ENCODE measurements at places on chromosomes 12 and 14. TPM values are rescaled to one million over a fixed set of nuclear protein-coding genes. Genes with fewer than 3 reads are reported as not detected.

DNA sequence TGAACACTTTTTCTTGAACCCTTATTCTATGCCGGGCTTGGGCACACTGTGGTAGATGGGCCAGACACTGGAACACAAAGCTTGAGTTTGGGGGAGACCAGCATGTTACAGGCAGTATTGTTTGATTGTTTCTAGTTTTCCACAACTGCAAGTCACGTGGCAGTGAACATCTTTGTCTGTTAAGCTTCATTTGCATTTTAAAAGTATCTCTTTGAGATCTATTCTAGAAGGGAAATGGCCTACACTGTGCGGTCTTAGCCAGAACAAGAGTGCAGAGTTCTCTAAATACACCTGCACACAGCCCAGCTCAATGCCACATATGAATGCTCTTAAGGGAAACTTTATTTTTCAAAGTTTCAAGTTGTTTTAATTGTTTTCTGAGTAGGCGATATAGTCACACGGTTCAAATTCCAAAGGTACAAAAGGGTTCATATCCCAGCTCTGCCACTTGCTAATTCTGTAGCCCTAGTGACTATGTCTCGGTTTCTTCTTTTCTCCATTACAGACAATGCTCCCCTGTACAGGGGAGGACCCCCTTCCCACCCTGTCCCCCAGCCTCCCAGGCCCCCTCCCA, 24.9 kb downstream of the RIN3 start:
- H3K4me3 ChIP-seq: no peak overlapping the region
- no peaks in the 10 kb centered on the region for H3K36me3 ChIP-seq
- no peak overlapping the region for H3K27ac ChIP-seq
- H3K4me1 ChIP-seq: peaks cover 20% of the 10 kb centered on the region
- no peaks in the 10 kb centered on the region for H3K27me3 ChIP-seq

DNA sequence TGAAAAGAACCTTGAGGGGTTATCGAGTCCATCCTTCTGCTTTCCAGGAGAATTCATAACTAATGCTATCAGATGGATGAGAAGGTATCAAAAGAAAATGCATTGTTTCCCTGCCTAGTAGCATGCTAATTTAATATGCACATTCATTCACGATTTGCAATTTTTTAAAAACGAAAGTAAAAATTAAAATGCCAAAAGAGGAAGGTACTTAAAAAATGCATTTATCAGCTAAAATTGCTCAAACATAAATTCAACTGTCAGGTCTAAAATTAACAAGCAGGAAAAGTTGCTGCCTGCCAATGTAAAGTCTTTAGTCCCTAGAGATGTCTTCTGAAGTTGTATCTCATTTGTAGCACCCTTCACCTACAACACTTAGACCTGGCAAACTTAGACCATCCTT, 7.9 kb downstream of the ATF7 start:
- H3K27me3 ChIP-seq: no peaks in the 10 kb centered on the region
- H3K36me3 ChIP-seq: no peaks in the 10 kb centered on the region
- peaks cover 14% of the 10 kb centered on the region for H3K4me1 ChIP-seq
- no peak for DNase-seq
- no peak overlapping the region for H3K4me3 ChIP-seq

DNA sequence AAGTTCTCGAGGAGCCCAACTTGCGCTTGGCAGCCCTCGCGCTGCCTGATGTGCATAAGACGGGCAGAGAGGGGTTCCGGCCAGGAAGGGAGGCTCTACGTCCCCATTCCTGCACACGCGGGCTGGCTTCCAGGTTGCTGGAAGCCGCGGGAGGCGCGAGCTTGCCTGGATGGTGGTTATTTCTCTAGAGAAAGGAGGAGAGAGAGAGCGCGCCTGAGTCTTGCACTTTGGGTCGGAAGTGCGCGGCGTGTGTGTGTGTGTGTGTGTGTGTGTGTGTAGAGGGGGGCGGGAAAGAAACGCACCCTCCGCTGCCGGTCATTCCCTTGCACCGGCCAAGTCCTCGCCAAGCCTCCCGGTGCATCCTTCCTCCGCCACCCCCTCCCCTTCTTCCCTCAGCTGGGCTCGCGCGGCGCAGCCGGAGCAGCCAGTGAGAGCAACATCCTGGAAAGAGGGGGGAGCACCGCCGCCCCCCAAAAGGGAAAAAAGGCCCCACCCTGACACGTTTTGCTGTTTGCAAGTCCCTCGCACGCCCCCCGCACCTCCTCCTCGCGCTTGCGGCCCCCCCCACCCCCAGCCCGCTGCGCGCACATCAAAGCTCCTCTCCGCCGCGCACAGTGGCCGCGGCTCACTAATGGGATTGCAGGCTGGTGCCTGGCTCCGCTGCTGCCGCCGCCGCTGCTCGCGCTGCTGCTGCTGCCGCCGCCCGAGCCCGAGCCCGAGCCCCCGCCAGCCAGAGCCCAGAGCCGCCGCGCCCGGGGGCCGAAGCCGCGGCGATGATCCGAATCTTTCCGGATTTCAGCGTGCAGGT, 4.4 kb upstream of the NPAS3 start:
- no peaks in the 10 kb centered on the region for H3K4me1 ChIP-seq
- no peak overlapping the region for H3K4me3 ChIP-seq
- no peak overlapping the region for H3K27ac ChIP-seq

DNA sequence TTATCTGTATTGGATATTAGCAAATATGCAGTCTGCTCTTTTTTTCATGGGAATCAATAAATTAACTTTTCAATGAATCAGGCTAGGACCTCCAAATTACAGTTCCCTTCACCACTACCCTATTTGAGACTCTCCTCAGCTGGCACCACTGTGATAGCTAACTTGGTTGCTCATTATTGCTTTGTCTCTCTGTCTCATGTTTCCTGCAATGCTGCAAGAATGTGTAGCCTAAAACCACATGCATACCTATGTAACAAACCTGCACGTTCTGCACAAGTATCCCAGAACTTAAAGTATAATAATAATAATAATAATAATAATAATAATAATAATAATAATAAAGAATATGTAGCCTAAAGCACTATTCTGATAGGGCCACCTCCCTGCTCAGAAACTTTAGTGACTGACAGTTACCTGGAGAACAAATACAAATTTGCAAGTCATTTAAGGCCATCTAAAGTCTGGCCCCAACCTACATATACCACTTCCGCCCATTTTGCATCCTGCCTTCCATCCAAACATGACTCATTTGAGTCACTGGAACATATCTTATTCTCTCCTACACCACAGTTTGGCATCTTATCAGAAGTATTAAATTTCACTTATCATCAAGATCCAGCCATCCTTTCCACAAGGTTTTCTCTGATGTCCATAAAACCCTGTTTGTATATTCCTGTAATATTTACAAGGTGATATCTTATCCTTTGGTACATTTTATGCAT, 215.1 kb downstream of the LRRK2 start:
- H3K4me1 ChIP-seq: peaks cover 6% of the 10 kb centered on the region
- no peak overlapping the region for H3K4me3 ChIP-seq
- no peak overlapping the region for H3K27ac ChIP-seq
- H3K27me3 ChIP-seq: no peaks in the 10 kb centered on the region

The TMEM117 gene
- 4.9 TPM for polyA plus RNA-seq

GRCh38 chr12:49929581-49929980, 21.0 kb upstream of the AQP2 start:
- H3K27ac ChIP-seq: no peak overlapping the region
- DNase-seq: no peak
- no peaks in the 10 kb centered on the region for H3K36me3 ChIP-seq

DNA sequence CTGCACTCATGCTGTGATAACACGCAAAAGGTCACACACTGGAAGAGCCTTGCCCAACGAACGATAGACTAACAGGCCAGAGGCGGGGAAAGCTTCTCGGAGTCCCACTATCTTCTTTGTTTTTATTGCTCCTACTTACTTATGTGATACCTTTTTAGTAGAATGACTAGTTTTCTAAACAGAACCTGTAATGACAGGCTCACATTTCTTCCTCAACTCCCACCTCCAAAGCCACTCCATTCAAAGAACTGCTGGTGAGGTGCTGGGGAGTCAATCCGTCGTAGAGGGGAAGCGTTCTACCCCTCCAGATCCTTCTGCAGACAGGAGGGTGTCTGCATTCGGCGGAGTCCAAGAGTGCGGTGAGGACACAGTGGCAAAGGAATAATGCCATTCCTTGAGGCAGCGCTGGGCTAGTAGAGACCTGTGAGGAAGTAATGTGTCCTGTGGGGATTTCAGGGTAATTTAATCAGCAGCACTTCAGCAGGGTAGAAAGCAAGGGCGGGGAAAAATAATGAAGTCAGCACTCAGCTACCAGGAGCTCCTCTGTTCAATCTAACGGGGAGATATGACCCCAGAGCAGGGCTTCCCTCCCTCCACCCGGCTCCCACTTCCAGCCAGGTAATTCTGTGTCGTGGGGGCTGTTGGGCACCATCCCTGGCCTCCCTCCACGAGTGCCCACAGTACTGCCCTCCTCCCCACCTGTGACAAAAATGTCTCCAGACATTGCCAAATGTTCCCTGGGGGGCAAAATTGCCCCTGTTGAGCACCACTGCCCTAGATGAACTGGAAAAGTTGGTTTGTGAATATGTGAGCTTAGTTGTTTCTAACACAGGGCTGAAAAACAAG, 25.2 kb downstream of the SPRING1 start:
- peak; percentile 21 for DNase-seq
- peaks cover 18% of the 10 kb centered on the region for H3K4me1 ChIP-seq
- H3K27ac ChIP-seq: no peak overlapping the region
- peaks cover 15% of the 10 kb centered on the region for H3K27me3 ChIP-seq
- H3K4me3 ChIP-seq: no peak overlapping the region

- DNase-seq: peak; percentile 48
- H3K4me1 ChIP-seq: peaks cover 31% of the 10 kb centered on the region
- H3K4me3 ChIP-seq: no peak overlapping the region
- H3K27ac ChIP-seq: peak overlapping the region; percentile 70
These were observed 10.2 kb downstream of the ARHGDIB start for GRCh38 chr12:14950982-14951746.

The AGAP2 gene
- 0.13 TPM for polyA plus RNA-seq

DNA sequence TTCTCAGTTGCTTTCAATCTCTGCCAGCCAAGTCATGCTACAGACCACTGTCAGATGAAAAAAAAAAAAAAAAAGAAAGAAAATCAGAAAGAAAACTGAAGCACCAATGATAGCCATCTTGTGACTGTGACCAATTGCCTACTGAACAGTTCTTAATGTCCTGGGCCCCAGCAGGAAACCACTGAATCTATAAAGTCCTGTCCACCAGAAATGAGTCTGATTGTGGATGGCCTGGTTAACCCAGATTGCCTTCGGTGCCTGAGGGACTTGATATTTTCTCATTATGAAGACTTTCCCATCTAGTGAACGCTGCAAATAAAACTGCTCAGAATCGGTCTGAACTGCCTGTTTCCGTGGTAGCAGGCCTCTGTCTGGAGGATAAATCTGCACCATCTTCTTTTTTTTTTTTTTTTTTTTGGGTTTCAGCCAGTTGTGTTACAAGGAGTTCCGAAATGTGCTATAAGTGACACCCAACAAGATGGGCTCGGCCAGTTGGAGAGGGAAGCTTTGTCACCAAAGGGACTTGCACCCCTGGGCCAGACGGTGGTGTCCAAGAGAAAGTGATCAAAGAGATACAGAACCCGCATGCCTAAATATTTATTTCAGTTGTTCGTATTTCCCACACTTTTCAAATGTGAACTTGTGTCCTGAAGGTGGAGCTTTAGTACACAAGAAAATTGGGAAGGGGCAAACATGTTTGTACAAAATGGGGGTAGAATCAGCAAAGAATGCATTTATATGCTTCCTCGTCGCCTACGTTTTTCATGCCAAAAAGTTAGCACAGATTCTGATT, 3.0 kb upstream of the PLXNC1 start:
- H3K27me3 ChIP-seq: peaks cover 54% of the 10 kb centered on the region
- no peaks in the 10 kb centered on the region for H3K4me1 ChIP-seq
- H3K27ac ChIP-seq: no peak overlapping the region
- H3K4me3 ChIP-seq: no peak overlapping the region
- H3K36me3 ChIP-seq: no peaks in the 10 kb centered on the region

The TMEM121 gene
- polyA plus RNA-seq: 0.31 TPM

DNA sequence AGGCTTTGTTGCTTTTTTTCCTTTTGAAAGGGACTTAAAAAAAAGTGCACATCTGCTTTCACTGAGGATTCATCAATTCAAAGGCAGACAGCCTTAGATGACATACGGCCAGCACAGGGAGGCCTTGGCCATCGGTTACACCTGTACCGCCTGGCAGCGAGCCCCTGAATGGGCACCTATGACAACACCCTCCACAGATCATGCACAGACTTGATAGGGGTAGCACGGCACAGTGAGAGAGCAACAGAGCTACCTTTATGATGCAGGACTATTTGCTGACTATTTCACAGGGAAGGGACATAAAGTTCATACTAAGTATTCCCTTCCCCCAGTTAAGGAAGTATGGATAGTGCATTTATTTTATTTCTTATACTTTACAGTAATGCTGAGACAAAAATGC, 137.9 kb upstream of the ARID2 start:
- H3K4me3 ChIP-seq: no peak overlapping the region
- H3K4me1 ChIP-seq: no peaks in the 10 kb centered on the region
- H3K36me3 ChIP-seq: no peaks in the 10 kb centered on the region
- H3K27me3 ChIP-seq: no peaks in the 10 kb centered on the region
- no peak overlapping the region for H3K27ac ChIP-seq

DNA sequence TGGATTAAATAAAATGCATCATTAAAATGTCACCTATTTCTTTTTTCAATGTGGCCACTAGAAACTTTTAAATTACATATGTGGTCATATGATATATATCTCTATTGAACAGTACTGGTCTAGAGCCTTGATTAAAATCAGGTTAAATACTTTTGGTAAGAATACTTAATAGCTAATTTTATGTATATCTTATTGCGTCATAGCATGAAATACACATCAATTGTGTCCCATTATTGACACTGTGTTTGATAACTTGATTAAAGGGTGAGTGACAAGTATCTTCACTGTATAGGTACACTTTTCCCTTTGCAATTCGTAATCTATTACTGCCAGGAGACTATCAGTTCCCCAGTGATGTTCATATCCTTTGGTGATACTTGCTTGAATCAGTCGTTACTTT, 4.4 kb upstream of the HELB start:
- H3K4me1 ChIP-seq: no peaks in the 10 kb centered on the region
- no peak overlapping the region for H3K27ac ChIP-seq
- DNase-seq: no peak
- no peaks in the 10 kb centered on the region for H3K36me3 ChIP-seq
- H3K27me3 ChIP-seq: peaks cover 8% of the 10 kb centered on the region
- H3K4me3 ChIP-seq: no peak overlapping the region

The SSPN gene
- 1.0 TPM for polyA plus RNA-seq

GRCh38 chr14:76880449-76880848, 54.2 kb downstream of the LRRC74A start:
- no peaks in the 10 kb centered on the region for H3K36me3 ChIP-seq
- H3K4me3 ChIP-seq: no peak overlapping the region
- no peak for DNase-seq
- H3K27ac ChIP-seq: no peak overlapping the region
- no peaks in the 10 kb centered on the region for H3K27me3 ChIP-seq
- H3K4me1 ChIP-seq: peaks cover 8% of the 10 kb centered on the region

The ETFBKMT gene
- 1.1 TPM for polyA plus RNA-seq
